RWPE2 (cell line): ENCODE measurements at places on chromosomes 7 and 10.

DNA sequence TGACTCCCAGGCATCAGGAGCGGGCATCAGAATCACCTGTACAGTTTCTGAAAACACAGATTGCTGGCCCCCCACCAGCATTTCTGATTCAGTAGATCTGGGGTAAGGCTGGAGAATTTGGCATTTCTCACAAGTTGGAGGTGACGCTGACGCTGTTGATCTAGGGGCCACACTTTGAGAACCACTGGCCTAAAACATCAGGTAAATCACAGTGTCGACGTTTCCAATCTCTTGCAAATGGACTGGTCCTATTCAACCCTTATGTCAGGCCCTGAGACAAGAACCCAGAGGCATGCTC, 564.0 kb downstream of the KCNMA1 start:
- no peak for DNase-seq

- no peak for DNase-seq
Observed at GRCh38 chr10:116477986-116478664, 50.5 kb downstream of the PNLIPRP3 start.

DNA sequence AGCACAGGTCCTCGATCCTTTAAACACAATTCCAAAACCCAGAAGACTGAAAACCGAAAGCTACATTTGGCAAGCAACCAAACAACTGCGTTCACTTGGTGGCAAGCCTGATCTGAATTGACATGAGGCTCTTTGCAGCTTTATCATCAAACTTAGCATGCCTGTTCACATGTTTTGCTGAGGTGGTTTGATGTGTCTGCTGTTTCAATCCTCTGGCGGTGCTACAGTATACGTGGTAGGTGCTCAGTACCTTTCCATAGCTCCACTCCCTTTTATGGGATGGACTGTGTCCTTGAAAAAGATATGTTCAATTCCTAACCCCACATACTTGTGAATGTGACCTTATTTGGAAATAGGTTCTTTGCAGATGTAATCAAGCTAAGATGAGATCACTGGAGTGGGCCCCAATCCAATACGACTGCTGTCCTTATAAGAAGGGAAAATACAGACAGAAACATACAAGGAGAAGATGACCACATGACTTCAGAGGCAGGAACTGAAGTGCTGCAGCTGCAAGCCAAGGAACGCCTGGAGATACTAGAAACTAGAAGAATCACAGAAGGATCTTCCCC, 33.4 kb downstream of the CCDC6 start:
- DNase-seq = no peak

- DNase-seq = no peak
Observed at GRCh38 chr10:52484206-52485065, 170.4 kb downstream of the DKK1 start.
